ENCODE measurements at places on chromosomes 7 and 10.

DNA sequence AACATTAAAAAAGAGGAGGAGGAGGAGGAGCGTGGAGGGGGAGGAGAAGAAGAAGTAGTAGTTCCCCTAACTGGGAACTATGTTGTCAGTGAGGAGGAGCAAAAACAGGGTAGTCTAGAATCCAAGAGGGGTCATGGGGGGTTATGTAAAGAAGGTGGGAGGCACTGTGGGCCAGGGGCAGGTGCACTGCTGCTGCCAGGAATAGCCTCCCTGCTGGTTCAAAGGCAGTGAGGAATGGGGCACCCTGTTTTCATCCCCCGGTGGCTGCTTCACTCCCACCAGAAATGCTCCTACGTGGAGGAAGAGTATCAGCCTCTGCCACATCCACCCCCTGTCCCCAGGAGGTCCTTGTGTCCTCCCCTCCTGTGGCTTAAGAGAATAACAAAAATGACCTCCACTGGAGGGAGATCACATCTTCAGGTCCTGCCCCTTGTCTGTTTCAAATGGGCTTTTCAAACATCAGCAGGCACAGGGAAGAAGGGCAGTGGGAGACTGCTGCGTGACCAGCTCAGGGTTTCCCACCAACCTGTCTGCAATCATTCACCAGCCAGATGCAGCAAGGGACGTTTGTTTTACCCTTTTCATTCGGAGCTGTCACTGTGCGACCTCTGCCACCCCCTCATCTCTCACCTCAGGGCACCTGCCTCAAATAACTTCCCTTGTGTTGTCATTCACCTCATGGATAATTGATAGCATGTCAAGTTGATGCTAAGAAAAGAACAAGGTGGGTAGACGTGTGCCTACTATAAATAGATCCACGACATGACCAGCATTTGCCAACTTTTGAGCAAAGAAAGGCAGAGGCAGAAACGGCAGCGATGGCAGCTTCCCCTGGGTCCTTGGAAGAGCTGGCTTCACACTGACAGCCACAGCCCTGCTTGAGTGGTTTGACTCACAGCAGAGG lies 92.6 kb downstream of the DGKI start:
- DNase-seq = no peak

- DNase-seq = no peak
Measured at GRCh38 chr10:132113206-132113605, 47.5 kb downstream of the JAKMIP3 start.

GRCh38 chr10:89097226-89097625 lies 106.6 kb downstream of the FAS start:
- no peak for DNase-seq

DNA sequence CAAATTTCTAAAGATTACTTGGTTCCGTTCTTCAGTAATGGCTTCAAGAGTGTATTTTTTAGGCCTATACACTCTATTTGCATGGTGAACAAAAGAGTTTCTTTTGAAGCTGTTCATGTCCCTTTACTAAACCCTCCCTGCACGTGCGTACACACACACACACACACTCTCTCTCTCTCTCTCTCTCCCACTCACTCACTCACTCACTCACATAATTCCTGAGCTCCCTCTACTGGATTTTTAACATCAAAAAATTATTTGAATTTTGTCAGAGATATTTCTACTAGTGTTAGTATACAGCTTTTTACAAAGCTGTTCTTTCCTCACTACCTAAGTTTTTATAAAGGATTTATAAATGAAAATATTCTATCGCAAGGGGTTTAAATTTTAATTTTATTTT lies 85.9 kb downstream of the UBE3C start:
- no peak for DNase-seq

All from MCF 10A (cell line).